ENCODE measurements at places on chromosomes 11 and 22.
A peak's percentile ranks its signal among the peaks of the same experiment; 100 is the strongest.

DNA sequence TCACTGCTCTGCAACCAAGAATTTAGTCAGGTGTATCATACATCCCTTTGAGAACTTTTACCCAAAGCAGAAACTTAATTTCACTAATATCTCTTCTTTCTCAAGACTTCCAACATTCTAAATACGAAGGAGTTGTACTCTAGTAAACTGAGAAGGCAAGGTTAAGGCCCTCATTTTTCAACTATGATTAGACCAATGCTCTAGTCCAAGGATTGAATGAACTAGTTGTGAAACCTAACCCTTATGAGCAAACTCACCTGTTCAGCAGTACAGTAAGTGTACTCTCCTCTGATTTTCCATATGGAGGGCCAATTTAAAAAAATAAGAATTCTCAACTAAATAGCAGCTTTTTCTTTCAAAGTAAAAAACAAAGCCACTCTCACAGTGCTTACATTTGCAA, 180.0 kb upstream of the C11orf58 start:
- DNase-seq, result no peak

DNA sequence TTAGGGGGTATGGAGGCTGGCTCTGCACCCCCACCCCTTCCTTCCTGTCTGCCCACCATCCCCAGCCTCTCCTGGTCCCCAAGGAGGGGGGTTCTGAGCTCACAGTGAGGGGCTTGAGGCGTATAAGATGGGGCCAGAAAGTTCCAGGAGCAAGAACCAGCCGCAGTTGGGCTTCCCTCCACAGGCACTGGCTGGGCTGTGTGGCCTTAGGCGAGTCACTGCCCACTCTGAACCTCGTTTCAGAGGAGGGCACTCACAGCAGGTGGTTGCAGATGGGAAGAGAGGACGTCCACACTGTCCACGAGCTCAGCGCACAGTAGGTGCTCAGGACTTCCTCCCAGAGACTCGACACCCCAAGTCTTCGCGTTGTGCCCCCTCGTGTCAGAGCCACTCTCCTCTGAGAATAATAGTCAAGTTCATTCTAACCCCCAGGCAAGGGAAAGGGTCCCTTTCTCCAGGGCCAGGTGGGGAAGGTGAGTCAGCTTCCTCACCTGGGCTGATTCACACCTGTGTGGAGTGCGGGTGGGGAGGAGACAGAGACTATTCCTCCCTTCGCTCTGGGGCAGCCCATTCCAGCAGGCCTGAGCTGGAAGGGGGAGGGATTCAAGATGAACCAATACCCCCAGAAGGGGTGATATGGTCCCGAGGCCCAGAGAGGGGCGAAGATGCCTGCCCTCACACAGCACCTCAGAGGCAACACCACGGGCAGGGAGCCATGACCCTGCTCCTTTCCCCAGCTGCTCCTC, 29.3 kb downstream of the RPL3 start:
- DNase-seq, result no peak

DNA sequence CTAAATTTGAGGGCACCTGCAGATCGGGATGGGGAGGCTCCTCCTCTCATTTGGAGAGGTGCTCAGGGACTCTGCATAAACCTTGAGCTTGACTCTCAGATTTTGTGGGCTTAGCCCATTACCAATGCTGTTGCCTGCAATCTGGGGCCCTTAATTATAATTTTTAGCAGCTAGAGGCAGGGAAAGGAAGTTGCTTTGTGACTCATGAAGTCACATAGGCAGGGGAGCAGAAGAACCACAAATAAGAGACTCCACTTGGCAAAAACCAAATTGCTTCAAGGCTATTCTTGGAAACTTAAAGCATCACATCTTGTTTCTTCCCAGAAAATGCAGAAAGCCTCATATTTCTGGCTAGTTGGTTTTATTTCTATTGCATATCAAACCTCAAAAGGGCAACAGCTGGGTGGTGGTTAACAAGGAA, 46.9 kb downstream of the MICAL2 start:
- peak; percentile 80 for DNase-seq

- DNase-seq, result no peak
Measured at GRCh38 chr11:129331217-129331616, 44.4 kb upstream of the BARX2 start.

GRCh38 chr11:135061166-135061565, 649.1 kb upstream of the B3GAT1 start:
- DNase-seq, result no peak

DNA sequence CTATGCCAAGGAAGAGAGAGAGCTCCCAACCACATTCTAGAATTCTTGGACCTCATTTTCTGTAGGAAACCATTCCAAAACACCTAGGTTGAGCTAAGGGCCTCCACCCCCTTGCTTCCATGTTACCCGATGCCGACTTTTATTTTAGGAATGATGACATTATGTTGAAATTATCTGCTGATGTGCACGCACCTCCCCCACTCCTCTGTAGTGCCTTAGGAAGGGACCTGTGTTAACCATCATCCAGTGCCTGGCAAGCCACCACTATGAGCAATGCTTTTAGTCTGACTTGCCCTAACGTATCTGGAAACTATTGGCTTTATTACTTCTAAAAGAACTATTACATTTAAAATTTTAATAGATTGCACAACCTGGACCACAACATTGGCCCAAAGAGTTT, 42.1 kb downstream of the NCAPD3 start:
- no peak for DNase-seq

GRCh38 chr11:126925321-126926093, 75.1 kb downstream of the KIRREL3 start:
- DNase-seq, result no peak

GRCh38 chr11:23569547-23569946, 709.3 kb upstream of the CCDC179 start:
- DNase-seq, result no peak

DNA sequence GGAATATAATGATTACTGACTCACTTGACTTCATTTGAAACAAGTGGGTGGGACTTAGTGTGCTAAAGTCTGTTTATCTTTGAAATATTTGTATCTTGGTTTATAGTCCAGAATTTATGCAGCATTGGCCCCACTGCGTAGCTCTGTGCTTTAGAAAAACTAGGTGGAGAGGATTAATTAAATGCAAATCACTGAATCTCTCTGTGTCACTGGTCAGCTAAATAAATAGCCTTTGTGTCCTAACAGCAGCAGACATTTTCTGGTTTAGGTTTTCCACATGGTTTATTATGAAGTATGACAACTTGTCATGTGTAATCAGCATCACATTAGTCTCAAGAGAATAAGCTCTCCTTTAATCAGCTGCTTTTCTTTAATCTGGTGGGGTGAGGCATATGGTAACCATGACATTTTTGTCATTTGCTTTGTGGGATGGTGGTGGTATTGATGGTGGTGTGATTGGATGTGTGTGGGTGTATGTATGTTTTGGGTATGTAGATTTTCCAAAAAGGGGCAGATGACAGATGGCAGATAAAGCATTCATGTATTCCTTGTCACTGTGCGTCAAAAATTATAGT, 33.9 kb downstream of the BCL2L13 start:
- peak; percentile 11 for DNase-seq

- DNase-seq, result no peak
Measured at GRCh38 chr11:128905345-128906184, 14.4 kb downstream of the KCNJ5 start.

DNA sequence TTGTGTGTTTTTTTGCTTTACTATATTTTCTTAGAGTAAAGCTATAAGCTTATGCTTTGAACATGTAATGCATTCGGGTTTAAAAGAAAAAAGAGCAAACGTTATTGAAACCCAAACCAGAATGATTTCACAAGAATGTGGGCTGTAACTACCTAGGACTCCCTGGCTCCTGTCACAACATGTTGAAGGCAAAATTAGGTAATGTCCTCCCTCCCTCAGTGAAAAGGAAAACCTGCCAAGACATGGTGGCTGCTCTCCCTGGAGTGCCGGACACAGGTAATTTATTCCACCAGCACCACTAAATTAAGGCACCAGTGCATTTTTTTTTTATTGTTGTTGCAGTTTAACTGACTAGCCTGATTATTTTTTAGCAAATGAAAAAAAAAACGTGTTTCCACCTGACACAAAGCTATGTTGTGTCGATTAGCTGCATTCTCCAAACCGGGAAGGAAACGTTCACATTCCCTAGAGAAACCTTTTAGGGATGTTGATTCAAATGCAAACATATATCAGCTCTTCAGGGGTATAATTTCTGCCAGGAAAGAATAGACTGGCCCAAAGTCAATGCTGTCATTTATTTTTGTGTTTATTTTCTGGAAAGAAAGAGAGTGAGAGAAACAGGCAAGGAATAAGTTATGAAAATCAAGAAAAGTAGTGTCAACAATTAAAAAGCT, 134.6 kb downstream of the CCDC34 start:
- DNase-seq, result no peak

GRCh38 chr11:117679461-117679860, 117.6 kb downstream of the DSCAML1 start:
- no peak for DNase-seq

All from astrocyte of the cerebellum (primary cell).